ENCODE measurements at places on chromosomes 7 and 10.

GRCh38 chr7:73896454-73896853 is 35.5 kb downstream of the TMEM270 start:
- no peak for DNase-seq

DNA sequence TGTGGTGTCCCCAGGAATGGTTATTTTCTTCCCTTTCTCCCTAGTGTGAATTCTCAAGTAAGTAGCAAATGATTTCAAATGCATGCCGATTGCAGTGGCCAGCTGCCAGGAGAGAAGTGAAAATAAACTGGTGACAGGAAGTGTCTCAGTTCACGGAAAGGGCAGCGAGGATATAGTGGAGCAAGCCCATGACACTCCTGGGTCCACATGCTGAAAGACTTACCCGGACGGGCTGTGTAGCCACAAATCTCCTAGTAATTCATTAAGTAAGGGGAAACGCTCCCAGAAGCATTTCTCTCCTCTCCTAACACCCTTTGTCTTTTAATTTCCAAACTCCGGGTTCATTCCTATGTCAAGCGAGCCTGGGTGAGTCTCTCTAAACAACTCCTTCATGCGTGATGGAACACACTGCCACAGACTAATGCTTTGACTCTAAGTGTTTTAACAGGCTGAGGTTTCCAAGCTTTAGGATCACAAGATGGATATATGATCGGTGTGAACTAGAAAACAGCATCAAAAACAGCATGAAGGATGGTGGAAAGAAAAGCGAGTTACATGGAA is 125.6 kb downstream of the CYP26A1 start:
- DNase-seq: no peak

- DNase-seq: peak; percentile 41
Measured at GRCh38 chr7:43198599-43199090, 86.2 kb downstream of the HECW1 start.

- no peak for DNase-seq
Measured at GRCh38 chr10:62961951-62962523, 145.9 kb upstream of the EGR2 start.

GRCh38 chr7:103348452-103348851 is 1.0 kb downstream of the PSMC2 start:
- no peak for DNase-seq

DNA sequence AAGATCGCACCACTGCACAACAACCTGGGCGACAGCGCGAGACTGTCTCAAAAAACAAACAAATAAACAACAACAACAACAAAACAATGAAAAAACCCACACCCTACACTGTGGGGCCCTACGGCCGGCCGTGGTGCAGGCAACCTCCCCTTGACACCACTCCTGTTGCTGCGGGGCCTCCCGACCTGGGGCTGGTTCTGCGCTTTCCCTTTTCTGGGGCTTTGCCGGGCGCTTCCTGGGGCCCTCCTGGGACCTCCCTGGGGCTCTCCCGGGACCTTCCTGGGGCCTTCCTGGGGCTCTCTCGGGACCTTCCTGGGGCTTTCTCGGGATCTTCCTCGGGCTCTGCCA is 46.6 kb downstream of the INSIG1 start:
- no peak for DNase-seq

- DNase-seq: no peak
Measured at GRCh38 chr7:1244700-1245523, 12.2 kb downstream of the UNCX start.

DNA sequence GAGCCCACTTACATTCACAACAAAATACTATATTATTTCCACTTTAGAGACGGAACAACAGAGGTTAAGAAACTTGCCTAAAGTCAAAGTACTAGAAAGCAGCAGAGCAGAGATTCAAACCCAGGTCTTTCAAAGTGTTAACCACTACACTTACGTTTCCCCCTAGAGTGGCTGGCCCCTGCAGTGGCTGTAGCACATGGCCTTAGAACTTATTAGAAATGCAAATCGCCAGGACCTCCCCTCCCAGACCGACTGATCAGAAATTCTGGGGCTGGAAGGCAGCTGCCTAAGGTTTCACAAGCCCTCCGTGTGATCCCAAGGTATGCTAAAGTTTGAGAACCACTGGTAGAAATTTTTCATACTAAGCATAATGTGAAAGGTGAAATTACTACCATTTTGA is 8.1 kb downstream of the MPP7 start:
- DNase-seq: no peak

- no peak for DNase-seq
Measured at GRCh38 chr10:132273966-132274365, 33.8 kb downstream of the STK32C start.

GRCh38 chr10:86335257-86335656 is 31.3 kb downstream of the GRID1 start:
- DNase-seq: no peak

DNA sequence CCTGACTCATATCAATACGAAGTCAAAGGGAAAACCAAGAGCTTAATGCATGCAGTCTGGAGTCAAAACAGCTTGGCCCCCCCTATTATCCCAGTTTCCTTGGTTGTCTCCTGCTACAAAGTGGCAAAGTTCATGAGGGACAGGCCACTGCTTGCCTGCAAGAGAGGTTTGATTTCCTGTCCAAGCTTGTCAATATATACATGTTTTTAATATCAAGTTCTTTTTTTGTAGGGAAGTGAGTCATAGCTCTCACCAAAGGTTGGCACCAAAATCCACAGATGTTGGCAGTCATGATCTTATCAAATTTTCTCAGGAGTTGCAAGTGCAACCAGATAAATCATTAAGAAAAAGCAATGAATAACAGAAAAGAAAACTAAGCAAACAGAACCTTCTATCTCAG is 176.8 kb downstream of the COBL start:
- DNase-seq: peak; percentile 47

GRCh38 chr7:115940460-115941060 is 90.0 kb downstream of the TFEC start:
- DNase-seq: no peak

DNA sequence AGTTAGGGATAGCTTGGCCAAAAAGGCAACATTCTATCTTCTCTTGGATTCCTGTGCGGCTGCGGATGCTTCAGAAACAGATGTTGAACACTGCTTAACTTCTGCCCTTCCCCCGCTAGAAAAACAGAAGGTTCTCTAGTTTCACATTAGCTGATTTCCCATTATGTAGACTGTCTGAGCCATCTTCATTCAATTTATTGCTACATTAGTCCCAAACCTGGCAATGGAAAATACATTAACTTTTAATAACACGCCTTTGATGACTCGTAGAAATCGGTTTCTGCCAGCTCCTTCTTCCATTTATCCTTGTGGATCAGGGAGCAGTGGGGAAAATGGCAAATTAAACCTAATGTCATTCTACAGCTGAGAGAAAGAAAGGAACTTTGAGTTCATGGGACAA is 119.9 kb downstream of the SLC16A9 start:
- no peak for DNase-seq

DNA sequence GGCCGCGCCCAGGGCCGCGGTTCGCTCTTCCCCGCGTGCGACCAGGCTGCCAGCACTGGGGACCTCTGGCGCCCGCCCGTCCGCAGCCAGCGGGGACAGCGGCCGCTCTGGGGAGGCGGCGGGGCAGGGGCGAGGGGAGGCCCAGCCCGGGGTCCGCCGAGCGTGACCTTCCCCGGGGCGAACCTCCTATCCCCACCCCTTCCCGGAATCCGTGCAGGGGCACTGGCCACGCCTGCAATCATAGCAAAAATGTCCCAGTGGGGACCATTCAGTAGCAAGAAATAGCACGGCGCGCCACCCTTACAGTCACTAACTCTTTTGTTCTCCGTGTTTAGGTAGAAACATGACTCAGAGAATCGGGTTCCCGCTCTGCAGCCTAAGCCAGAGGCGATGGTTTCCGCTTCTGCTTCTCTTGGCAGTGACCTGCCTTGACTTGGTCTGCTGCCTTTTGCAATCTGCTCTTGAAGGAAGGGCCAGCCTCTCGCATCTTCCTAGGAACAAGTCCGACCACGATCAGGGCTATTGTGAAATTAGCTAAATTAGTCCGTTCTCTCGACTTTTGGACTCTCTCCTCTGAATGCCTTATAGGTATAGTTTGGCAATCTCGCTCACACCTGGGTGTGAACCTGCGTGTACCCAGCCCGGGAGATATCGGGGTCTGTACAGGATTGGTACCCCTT is 79.3 kb upstream of the ACBD5 start:
- peak; percentile 6 for DNase-seq

DNA sequence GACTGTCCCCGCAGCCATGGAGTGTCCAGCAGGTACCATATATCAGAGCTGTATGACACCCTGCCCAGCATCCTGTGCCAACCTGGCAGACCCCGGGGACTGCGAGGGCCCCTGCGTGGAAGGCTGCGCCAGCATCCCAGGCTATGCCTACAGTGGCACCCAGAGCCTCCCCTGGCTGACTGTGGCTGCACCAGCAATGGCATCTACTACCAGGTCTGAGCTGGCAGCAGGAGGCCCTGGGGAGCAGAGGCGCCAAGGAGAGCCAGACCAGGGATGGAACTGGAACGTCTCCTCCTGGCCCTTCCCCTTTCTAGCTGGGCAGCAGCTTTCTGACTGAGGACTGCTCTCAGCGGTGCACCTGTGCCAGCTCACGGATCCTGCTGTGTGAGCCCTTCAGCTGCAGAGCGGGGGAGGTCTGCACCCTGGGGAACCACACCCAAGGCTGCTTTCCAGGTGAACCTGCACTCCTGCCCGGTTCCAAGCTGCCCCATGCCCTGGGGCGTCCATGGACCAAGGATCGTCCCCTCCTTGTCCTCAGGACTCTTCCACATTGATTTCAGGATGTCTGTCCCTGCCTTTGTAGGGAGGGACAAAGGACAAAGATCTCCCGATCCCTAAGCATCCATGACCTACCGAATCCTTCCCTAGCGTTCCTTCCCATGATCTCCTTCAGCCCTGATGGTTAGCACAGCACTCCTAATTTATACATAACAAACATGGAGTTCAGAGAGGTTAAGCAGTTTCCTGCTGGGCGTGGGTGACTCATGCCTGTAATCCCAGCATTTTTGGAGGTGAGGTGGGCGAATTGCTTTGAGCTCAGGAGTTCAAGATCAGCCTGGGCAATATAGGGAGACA is 33.3 kb downstream of the EPHB4 start:
- DNase-seq: no peak

- DNase-seq: no peak
Measured at GRCh38 chr10:97390091-97390490, 11.0 kb downstream of the RRP12 start.

DNA sequence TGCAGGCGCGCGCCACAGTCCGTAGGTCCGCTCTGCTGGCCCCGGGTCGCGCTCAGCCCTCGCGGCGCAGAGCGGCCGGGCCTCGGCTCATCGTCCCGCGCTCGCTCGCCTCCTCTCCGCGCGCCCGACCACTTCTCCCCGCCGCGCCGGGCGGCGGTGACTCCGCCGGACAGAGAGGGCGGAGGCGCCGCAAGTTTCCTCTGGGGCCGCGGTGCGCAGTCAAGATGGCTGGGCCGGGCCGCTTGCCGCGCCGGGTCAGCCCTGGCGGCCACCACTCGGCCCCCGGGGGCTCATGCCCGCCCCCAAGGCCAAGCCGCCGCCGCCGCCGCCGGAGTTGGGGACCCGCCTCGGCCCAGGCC is 441 bp downstream of the FZD8 start:
- no peak for DNase-seq

- DNase-seq: no peak
Measured at GRCh38 chr7:45223728-45224630, 66.4 kb downstream of the RAMP3 start.

- DNase-seq: no peak
Measured at GRCh38 chr10:102779680-102780526, 36.2 kb downstream of the WBP1L start.
